Occipital lobe (tissue), 3 donors: ENCODE measurements at places on chromosomes 12 and 14. TPM values are rescaled to one million over a fixed set of nuclear protein-coding genes. Genes with fewer than 3 reads are reported as not detected.
A peak's percentile ranks its signal among the peaks of the same experiment; 100 is the strongest.

The CYP27B1 gene
- total RNA-seq: not detected

GRCh38 chr12:57145460-57146059 lies 1.9 kb downstream of the LRP1-AS start:
- no peak for DNase-seq

- DNase-seq: no peak
Observed at GRCh38 chr14:82492157-82492556, 958.5 kb upstream of the SEL1L start.

The PLEKHH1 gene
- total RNA-seq: 5.5 TPM

- DNase-seq: no peak
Observed at GRCh38 chr14:102878970-102879460, 43.4 kb upstream of the AMN start.

The SERPINA9 gene
- total RNA-seq: not detected

- DNase-seq: no peak
Observed at GRCh38 chr12:2168808-2169207, 116.0 kb downstream of the CACNA1C start.

DNA sequence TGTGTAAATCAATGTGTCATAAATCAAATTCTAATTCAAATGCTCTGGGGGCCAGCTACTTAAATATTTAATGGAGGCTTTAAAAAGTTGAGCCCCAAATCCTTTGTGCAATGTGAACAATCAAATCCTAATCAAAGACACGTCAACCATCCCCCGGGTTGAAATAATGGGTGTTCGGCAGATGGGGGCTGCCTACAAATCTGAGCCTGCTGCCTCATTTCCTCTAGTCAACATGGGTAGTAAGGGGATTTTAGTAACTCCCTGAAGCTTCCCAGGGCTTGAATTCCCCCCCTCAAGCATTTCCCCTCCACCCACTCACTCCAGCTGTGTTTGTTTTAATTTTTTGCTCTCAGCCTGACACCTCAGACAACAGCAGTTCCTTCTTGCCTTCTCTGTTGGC lies 37.8 kb downstream of the SRRM4 start:
- no peak for DNase-seq

The JKAMP gene
- total RNA-seq: 73.3 TPM

- no peak for DNase-seq
Observed at GRCh38 chr14:76998910-76999309, 29.6 kb downstream of the IRF2BPL start.

- no peak for DNase-seq
Observed at GRCh38 chr14:84375235-84375634, 1154.7 kb upstream of the FLRT2 start.

GRCh38 chr12:93059925-93060665 lies 131.0 kb upstream of the EEA1 start:
- DNase-seq: no peak

The OR6C2 gene
- not detected for total RNA-seq

- peak; percentile 60 for DNase-seq
Observed at GRCh38 chr12:72272091-72272661, at the start of gene TRHDE. TRHDE (plus strand) TSS chr12:72272370; CDS start chr12:72272644, 274 bp downstream.

DNA sequence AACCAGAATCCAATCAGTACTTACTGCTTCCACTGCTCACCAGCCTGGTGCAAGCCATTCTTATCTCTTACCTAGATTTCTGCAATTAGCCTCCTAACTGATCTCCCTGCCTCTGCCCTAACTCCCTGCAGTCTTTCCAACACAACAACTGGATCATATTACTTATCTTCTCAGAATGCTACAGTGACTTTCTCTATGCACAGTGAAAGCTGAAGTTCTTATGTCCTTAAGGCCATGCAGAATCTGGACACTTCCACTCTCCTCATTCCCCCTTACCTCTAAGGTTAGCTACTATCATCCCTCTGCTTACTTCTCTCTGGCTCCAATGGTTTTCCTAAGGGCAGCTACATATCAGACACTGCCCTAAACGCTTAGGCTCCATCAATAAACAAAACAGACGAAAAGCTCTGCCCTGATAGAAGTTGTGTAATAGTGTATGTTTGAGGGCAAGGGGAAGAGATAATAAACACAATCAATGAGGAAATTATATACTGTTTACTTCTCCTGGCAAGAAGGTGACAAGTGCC lies 4.0 kb downstream of the KTN1 start:
- no peak for DNase-seq

The KRT79 gene
- total RNA-seq: not detected

The P3H3 gene
- total RNA-seq: 11.2 TPM

The FAM216A gene
- total RNA-seq: 39.5 TPM

GRCh38 chr12:10700581-10700980 lies 22.5 kb downstream of the YBX3 start:
- no peak for DNase-seq

The FAM90A1 gene
- total RNA-seq: 0.16 TPM

DNA sequence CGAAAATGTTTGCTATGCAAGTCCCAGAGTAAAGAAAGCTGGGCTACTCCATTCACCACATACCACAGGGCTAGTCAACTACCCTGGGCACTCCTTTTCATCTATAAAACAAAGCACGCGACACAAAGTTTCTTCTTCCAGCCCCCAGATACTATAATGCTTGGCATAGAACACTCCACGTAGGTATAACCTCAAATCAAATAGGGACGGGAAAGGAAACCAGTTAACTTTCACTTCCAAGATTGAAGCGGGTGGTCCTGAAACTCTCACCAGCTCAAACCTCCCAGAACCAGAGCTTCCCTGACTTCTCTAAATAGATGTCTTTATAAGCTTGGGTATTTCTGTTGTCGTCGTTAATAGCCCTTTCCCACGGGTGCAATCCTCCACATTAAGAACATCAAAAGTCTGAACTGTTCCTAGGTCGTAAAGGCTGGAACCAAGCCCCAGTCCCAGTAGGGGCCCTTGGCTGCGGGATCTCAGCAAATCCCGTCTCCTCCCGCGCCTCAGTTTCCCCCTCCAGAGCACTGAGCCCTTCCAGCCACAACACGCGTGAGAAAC lies 647 bp downstream of the LGMN start:
- DNase-seq: no peak

DNA sequence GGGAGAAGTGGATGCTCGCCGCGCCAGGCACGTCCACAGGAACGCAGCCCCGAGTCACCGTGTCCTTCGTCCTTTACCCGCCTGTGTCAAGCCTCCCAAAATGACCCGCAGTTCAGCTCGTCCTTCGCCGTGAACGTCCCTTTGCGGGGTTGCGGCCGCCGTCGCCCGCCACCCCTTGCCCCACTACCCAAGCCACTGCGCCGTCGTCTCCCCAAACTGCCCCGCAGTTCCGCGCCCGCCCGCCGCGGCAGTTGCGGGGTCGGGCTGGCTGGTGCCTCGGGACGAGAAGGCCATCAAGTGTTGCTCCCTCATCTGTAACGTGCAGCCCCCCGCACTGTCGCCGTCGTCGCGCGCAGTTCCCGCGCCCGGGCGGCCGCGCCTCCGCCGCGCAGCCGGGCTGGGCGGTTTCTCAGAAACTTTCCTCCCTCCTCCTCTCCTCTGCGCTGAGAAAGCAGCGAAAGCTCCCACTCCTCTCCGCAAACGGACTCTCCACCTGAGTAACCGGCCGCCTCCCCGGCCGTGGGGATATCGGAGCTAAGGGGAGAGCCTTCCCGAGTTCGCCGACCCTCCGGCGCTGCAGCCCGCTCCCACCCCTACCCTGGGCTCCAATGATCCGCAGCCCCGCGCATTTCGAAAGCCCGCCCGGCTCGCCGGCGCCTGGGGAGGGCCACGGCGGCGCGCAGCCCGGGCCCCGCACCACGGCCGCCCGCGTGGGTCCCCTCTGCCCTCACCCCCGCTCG lies 6.7 kb downstream of the CDKN1B start:
- DNase-seq: no peak

The TRHDE gene
- 57.1 TPM for total RNA-seq

- no peak for DNase-seq
Observed at GRCh38 chr12:123761841-123762714, at the start of gene DNAH10. DNAH10 (plus strand) TSS chr12:123762301; CDS start chr12:123762337, 36 bp downstream.

GRCh38 chr12:8916154-8916553 lies 1.8 kb downstream of the PHC1 start:
- no peak for DNase-seq

GRCh38 chr12:28555748-28556147 lies 365.5 kb downstream of the CCDC91 start:
- DNase-seq: no peak

GRCh38 chr14:86708846-86709339 lies 1178.9 kb downstream of the FLRT2 start:
- no peak for DNase-seq

DNA sequence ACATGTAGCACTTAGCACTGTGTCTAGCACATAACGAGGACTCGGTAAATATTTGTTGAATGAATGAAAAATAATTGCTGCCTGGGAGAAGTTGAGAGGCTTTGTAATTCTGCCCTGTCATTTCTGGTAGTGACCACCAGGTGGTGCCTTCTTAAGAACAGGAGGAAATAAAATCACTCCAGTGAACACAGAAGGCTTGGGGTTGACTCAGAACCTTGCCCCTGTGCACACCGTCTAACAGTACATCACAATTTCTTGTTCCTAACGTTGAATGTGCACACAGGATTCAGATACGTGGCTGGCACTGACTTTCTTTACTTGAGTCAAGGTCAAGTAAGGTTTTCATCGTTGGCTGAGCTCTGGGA lies 91.8 kb downstream of the RGS6 start:
- DNase-seq: no peak

GRCh38 chr12:110600254-110600653 lies 13.7 kb upstream of the TCTN1 start:
- DNase-seq: no peak

DNA sequence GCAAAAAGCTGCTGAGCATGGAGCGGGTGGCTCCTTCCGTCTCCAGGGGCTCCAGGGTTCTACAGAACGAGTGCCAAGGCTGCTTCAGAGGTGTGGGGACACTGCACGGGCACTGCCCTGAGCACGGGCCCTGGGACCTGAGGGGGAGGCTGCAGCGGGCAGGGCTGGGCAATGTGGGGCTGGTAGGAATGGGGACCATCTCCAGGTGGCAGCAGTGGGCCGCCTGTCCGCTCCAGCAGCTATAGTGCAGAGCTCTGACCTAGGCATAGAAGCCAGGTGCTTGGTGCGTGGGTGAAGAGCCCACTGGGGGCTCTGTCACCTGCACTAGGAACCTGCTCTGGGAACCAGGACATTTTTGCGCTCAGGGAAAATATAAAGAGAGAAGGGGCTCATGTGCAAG lies 22.3 kb downstream of the HDAC7 start:
- no peak for DNase-seq

GRCh38 chr14:74656964-74657363 lies 44.9 kb upstream of the LTBP2 start:
- no peak for DNase-seq

DNA sequence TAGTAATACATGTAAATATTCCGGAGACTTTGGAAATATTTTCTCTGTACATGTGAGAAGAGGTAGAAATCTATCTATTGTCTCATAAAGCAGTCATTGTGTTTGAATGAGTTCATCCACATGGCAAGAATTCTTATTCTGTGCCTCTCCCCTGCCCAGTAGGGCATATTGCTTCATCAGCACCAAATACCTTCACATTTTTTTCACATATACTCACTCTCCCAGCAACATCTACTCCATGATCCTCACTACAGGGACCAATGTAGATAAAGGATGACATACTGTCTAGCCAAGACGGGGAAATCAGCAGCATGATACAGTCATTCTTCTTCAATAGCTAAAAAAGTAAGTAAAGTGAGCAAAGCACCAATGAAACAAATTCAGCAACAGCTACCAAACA lies 1.3 kb upstream of the TAS2R14 start:
- no peak for DNase-seq

- DNase-seq: peak; percentile 26
Observed at GRCh38 chr12:93982771-93983315, 165.5 kb upstream of the PLXNC1 start.

- DNase-seq: no peak
Observed at GRCh38 chr12:76920172-76921099, 41.6 kb upstream of the CSRP2 start.

- DNase-seq: no peak
Observed at GRCh38 chr12:51108136-51108535, 24.7 kb upstream of the CSRNP2 start.

DNA sequence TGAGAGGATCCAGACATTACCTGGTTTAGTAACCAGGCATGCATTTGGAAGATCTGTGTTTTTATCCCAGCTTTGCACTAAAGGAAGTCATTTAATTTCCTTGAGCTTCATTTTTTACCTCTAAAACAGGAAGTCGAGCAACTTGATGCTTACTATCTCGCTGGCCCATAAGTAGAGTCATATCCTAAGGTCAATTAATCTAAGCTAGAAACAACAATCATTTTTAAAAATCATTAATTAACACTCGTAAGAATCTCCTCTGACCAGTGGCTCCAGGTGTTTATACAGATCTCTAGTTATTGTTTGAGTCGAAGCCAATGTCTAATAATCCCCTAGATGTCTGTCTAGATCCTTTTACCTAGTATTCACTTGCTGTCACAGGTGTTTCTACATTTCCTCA lies 355.8 kb upstream of the DCN start:
- DNase-seq: no peak

GRCh38 chr12:82874945-82875344 lies 188.2 kb downstream of the TMTC2 start:
- DNase-seq: no peak

The KRT73 gene
- not detected for total RNA-seq

The KCNK10 gene
- total RNA-seq: 18.9 TPM

The SUDS3 gene
- 67.2 TPM for total RNA-seq

The MMAB gene
- 10.8 TPM for total RNA-seq

DNA sequence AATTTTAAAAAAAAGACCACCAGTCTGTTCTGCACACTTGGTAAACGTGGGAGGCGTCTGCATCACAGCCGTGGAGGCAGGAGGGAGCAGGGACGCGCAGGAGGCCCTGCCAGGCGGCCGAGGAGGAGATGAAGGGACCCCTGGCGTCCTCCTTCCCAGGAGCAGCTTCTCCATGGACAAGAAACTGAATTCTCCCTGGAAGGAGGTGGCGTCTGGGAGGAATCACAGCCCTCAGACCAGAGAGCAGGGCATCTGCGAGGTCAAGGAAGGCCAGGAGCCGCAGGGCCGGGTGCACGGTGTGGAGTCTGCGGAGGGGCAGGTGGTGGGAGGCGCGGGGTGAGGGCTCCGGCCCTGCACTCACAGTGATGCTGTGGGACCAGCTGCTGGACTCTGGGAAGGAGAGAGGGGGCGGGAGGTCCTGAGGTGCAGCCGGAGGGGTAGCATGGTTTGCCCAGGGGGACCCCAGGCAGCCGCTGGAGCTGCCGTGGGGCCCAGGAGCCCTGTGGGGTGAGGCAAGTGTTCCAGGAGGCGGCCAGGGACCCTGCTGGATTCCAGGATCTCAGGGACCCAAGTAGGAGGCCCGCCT lies 73.5 kb upstream of the GALNT9 start:
- no peak for DNase-seq

GRCh38 chr14:38410442-38410841 lies 154.5 kb upstream of the CLEC14A start:
- DNase-seq: no peak

The DLST gene
- 35.6 TPM for total RNA-seq

DNA sequence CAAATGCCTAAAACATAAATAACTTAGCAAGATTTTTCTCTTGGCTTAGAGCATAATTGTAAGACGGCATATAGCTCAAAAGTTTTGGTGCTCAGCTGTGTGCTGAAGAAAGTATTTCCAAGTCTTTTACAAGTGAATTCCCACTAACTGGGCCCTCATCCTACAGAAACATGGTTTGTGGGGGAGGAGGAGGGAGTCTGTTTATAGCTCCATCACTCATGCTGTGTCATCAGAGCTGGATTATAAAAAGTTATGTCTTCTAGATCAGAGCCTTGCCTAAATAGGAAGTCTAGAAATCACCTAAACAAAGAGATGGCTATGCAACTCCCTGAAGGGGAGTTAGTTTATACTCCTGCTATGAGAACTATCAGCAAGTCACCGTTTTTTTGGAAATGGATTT lies 65.9 kb upstream of the OTOGL start:
- DNase-seq: peak; percentile 1
